ENCODE measurements at places on chromosomes 2 and 18. TPM values are rescaled to one million over a fixed set of nuclear protein-coding genes. Genes with fewer than 3 reads are reported as not detected.

The TUBA4B gene
- total RNA-seq, result not detected

The CRYGD gene
- not detected for total RNA-seq

- DNase-seq, result no peak
- peak overlapping the region; percentile 91 for H3K4me3 ChIP-seq
- peak overlapping the region; percentile 80 for H3K27ac ChIP-seq
- peaks cover 21% of the 10 kb centered on the region for H3K4me1 ChIP-seq
Measured at GRCh38 chr2:53768242-53768542, 588 bp downstream of the CHAC2 start.

GRCh38 chr18:50788284-50788683 is 31.5 kb downstream of the MRO start:
- no peak for DNase-seq
- H3K4me1 ChIP-seq, result no peaks in the 10 kb centered on the region
- H3K4me3 ChIP-seq, result no peak overlapping the region
- no peak overlapping the region for H3K27ac ChIP-seq

DNA sequence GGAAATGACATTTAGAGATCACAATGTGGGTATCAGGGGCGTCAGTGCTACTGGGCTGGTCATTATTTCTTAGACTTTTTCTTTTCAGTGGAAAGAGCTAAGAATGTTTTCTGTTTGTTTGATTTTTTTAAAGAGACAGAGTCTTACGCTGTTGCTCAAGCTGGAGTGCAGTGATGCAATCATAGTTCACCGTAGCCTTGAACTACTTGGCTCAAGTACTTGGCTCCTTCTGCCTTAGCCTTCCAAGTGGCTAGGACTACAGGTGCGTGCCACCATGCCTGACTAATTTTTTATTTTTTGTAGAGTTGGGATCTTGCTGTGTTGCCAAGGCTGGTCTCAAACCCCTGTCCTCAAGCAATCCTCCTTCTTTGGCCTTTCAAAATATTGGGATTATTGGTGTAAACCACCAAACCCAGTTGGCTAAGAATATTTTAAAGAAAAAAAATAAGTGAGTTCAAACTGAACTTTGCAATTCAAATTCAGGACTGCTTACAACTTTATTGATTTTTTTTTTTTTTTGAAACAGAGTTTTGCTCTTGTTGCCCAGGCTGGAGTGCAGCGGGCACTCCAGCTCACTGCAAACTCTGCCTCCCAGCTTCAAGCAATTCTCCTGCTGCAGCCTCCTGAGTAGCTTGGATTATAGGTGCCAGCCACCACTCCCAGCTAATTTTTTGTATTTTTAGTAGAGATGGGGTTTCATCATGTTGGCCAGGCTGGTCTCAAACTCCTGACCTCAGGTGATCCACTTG is 154.2 kb downstream of the MIB1 start:
- H3K27ac ChIP-seq, result no peak overlapping the region
- H3K27me3 ChIP-seq, result no peaks in the 10 kb centered on the region
- no peaks in the 10 kb centered on the region for H3K36me3 ChIP-seq
- DNase-seq, result no peak
- H3K4me3 ChIP-seq, result no peak overlapping the region

DNA sequence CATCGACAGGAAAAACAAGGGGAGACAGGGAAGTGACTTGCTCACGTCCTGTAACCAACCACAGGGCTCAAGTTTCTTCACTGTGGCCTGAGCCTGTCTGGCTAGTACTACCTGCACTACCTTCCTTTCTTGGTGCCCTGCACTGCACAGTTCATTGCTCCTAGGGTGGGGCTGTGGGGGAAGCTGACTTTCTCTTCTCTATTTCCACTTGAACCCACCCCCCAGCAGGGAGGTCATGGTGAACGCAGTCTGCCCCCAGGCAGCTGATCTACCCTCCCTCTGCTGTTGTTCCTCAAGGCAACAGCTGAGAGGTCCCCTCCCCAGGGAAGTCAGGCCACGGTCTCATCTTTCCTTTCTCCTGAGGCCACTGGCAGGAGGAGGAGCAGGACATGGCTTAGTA is 532.1 kb downstream of the SOX11 start:
- DNase-seq, result no peak
- H3K4me3 ChIP-seq, result no peak overlapping the region
- no peak overlapping the region for H3K27ac ChIP-seq
- no peaks in the 10 kb centered on the region for H3K4me1 ChIP-seq

- H3K36me3 ChIP-seq, result no peaks in the 10 kb centered on the region
- no peak overlapping the region for H3K27ac ChIP-seq
- no peaks in the 10 kb centered on the region for H3K4me1 ChIP-seq
- no peaks in the 10 kb centered on the region for H3K27me3 ChIP-seq
- DNase-seq, result no peak
- H3K4me3 ChIP-seq, result no peak overlapping the region
Measured at GRCh38 chr18:3852321-3852720, 402.3 kb downstream of the TGIF1 start.

Measured in thoracic aorta (tissue), 2 donors.